ENCODE measurements at places on chromosomes 11 and 22.

- no peak for DNase-seq
These were observed 185.6 kb downstream of the INSC start for GRCh38 chr11:15300341-15300740.

GRCh38 chr11:128125723-128126122 lies 461.6 kb downstream of the ETS1 start:
- DNase-seq: no peak

DNA sequence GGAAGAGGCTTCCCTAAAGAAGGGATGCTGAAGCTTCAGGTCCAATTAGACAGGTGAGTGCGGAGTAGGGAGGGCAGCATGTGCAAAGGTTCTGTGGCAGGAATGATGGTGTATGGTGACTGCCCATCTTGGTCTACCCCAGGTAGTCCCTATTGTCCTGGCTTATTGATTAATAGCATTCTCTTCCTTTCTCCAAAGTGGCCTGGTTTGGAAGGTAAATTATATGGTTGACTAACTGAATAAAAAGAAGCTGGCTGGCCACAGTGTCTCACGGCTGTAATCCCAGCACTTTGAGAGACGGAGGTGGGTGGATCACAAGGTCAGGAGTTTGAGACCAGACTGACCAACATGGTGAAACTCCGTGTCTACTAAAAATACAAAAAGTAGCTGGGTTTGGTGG lies 230.5 kb downstream of the MIAT start:
- no peak for DNase-seq

DNA sequence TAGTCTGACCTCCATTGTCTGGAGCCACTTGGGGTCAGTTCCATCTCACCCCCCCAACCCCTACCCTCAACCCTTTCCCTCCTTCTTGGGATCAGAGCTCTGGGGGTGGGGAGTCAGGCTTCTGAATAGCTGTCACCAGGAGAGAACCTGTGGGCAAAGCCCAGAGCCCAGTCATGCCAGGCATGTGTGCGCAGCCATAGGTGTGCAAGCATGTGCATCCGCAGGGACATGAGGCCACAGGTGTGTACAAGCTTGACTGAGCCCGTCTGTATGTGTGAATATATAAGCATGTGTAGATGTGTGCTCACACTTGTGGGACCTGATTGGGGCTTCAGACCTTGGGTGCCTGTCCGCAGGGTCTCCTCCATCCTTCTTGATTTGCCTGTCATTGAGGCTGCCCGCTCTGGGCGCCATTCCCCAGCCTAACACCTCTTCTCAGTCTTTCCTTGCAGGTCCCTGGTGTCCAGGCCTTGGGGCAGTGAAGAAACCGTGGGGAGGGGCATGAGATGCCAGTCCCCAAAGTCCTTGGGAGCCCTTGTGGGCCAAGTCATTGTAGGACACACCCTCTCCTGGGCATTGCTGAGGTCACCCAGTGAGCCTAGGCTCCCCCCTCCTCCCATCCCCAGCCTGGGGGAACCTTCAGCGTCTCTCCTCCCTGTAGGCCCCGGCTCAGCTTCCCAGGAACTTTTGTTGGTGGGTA lies 9.0 kb downstream of the ATG16L2 start:
- DNase-seq: no peak

DNA sequence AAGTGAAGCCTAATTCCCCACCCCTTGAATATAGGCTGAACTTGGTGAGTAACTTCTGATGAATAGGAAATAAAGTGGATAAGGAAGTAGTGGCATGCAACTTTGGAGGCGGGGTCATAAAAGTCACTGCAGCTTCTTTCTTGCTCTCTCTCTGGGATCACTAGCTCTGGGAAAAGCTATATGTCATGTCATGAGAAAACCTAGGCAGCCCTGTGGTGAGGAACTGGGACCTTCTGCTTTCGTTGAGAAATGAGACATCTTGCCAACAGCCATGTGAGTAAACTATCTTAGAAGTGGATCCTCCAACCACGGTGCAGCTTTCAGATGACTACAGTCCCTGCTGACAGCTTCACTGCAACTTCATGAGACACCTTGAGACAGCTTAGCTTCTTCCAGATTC lies 15.7 kb downstream of the ZNF214 start:
- no peak for DNase-seq

DNA sequence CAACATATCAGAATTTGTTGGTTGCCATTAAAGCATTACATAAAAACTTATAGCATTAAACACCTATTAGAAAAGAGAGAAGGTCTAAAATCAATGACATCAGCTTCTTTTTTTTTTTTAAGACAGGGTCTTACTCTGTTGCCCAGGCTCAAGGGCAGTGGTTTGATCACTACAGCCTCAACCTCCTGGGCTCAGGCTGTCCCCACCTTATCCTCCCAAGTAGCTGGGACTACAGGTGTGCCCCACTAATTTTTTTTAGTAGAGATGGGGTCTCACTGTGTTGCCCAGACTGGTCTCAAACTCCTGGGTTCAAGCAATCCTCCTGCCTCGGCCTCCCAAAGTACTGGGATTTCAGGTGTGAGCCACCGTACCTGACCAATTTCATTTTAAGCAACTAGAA lies 57.9 kb downstream of the ARHGEF12 start:
- DNase-seq: no peak

DNA sequence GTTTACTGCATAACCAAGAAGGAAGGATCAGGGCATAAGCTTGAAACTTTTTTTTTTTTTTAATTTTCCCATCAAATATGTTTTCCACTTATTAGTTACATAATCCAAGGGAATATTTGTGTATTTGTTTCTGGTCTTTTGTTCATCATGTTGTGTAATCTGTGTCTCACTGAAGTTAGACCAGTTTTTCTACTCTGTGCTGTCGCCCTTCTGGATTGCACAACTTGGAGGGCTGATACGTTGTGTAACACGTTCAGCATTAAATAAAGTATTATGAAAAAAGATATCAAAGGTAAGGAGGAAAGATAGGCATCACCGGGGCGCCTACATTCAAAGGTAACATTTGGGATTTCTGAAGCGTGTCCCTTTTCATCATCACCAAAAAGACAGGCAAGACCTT lies 3.3 kb upstream of the E2F8 start:
- DNase-seq: no peak

GRCh38 chr11:76763573-76764346 lies 19.4 kb upstream of the TSKU start:
- no peak for DNase-seq

GRCh38 chr11:30985536-30985935 lies 384.0 kb downstream of the DCDC1 start:
- no peak for DNase-seq

DNA sequence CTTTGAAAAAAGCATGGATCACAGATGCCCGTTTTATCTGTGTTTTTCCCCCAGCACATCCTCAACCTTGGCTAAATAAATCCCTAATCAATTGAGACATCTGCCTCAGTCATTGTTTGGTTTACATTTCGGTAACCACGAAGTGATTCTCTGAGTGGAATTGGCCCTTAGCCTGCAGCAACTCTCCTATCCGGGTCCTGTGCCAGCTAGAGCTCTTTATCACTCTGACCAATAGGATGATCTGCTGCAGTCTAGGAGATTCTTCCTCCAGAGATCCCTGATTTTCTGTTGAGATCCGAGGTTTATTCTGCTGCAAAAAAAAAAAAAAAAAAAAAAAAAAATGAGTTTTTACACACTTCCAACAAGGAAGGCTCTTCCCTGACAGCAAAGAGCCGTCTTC lies 137.3 kb downstream of the KCNA4 start:
- DNase-seq: no peak

DNA sequence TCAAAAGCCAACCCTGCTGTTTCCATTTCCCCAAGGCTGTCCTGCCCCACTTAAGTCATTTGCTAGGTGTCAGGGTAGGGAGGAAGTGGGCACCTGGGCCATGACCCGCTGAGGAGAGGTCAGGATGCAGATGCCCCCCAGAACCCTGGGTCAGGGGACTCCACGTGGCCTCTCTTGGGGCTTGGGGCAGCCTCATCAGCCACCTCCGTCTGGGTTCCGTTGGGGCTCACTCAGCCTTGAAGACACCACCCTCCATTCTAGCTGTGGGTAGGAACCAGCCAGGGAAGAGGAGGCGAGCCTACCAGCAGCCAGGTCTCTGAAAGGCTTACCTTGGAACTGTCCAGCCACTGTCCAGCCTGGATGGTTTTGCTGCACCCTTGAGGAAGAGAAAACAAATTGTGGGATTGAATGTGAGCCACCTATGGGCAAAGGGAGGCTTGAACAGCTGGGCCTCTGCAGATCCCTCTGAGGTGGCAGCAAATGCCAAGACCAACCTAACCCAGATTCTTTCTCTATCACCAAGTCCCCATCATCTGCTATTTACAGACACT lies 2.5 kb downstream of the APOL4 start:
- no peak for DNase-seq

DNA sequence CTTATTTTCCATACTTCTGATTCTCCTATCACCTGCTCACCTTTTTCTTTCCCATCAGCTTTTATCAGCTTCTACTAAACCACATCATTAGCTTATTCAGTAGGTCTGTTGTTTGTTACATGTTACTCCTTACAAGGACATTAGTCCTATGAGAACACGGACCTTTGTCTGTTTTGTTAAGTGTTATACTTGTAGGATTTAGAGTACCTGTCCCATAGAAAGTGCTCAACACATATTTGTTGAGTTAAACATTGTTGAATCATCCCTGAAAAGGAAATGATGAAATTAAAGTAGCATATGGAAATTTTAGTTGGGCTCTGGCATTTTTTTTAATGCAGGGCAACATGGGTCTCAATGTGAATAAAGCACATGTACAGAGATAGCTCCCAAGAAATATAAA lies 222.1 kb upstream of the CARD18 start:
- DNase-seq: no peak
